Activated CD8-positive, alpha-beta memory T cell treated with anti-CD3 and anti-CD28 coated beads for 1 hour (primary cell): ENCODE measurements at places on chromosomes 1 and 21.

DNA sequence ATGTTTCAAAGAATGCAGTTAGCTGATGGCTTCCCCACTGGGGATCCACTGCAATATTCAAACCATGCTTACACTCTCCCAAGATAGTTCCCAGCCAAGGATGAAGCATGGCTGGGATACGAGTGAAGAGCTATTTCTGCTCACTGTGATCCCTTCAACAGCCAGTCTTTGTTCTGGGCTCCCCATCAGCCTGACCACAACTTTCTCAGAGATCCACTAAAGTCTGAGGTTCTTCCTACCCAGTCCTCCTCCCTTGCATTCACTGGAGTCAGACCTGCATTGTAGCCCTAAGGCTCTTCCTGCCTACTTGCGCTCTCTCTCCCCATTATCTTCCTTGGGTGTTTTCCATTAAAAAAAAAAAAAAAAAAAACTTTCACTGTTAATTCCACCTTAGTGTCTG, 101.4 kb downstream of the TTLL7 start:
- no peak for DNase-seq

DNA sequence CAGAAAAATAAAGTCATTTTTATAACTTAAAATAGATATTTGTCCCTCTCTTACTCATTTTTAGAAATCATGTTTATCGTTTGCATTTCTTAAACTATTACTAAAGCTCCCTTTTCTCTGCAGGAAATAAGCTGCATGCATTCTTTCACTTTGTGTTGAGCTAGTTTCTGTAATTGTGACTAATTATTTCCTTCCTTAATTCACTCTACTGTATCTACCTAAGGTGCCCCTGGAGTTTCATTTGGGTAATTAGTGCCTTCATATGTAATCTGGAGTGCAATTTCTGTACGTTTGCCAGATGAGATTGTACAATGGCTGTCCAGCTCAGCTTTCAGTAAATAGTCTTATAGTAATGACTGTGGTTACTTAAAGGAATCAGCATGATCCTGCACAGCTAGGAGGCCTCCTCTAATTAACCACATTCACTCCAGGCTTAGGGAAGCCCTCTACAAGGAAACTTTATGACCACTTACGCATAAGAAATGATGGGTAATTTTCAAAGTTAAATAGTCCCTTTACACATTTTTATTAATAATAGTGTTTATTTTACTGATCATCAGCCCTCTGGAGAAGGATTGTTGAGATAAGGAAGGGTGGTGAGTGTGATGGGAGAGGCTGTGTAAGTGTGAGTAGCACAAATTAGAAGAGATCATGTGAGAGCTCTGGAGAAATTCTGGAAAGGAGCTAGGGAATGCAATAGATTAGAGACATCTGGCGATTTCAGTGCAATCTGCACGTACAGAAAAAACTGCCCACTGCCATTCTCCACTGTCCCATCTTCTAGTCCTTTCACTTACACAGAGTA, 86.8 kb downstream of the LRRC8C start:
- no peak for DNase-seq

DNA sequence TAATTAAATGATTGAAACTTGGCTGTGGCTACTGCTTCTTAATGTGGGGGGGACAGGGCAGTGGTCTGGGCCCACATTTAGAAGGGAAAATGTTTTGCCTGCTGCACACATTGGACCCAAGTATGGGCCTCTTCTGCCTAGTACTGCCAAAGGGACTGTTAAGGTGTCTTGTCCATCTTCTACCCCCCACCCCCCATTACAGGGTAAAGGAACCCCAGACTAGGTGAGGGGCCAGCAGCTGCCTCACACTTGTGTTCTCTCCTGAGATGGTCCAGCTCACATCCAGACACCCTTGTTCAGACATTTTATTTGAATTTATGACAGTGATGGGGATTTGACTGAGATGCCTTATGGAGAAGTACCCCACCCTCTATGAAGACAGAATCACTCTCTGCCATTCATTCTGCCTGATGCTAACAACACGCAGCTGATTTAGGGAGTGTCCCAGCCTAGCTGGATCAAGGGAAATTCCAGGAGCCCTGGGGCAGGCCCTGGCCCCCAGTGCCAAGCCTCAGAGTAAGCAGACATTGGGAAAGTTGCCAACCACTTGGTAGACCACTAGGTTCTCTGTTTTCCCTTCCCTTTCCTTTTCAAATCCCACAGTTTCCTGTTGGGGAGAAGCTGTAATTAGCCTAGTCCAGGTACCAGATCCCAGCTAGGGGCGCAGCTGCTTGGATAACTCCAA, 42.1 kb downstream of the YARS1 start:
- DNase-seq, result no peak

- DNase-seq, result no peak
Observed at GRCh38 chr1:110707232-110707631, 32.5 kb upstream of the KCNA3 start.

DNA sequence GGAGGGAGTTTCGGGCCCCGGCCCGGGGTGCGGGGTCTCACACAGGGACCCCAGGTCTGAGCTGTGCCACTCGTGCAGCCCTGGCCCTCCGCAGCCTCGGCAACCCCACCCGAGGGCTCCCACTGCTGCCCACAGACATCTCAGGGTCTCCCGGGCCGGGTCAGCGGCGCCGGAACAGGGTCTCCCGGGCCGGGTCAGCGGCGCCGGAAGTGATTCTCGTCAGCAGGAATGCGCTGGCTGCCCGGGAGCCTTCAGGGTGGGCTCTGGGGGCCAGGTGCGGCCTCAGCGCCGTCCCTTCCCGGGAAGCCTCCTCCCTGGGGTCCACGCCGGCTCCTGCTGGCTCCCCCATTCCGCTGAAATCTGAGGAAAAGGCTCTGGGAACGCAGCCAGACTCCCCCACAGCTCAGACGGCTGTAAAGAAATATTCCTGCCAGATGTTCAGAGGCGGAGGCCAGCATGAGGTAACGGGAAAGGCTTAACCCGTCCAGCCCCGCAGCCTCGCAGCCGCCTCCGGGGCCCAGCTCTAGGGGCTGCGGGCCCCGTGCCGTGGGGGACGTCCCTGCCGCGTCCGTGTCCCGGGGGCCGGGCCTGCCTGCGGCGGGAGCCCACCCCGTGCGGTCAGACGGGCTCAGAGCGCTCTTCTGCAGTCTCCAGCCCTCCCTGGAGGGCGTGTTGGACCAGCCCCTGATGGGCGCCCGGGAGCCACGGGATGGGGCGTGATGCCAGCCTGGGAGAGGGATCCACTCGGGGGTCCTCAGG, 8.7 kb upstream of the COL6A1 start:
- no peak for DNase-seq

DNA sequence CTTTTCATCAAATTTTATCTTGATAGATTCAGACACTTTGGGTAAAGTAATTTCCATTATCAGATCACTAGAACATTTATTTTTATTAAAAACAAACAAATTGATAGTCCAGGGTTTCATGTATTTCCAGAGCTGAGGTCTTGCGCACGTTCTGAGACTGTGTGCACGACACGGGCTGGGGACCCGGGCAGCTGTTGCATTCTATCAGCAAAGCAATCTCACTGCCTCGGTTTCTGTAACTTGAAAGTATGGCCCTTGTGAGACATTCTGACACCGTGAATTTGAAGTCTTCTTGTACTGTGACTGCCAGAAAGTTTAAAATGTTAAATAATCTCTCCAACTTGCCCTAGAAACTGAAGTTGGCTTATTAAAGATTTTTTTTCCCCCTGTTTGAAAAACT, 746.9 kb upstream of the ADGRL2 start:
- no peak for DNase-seq

DNA sequence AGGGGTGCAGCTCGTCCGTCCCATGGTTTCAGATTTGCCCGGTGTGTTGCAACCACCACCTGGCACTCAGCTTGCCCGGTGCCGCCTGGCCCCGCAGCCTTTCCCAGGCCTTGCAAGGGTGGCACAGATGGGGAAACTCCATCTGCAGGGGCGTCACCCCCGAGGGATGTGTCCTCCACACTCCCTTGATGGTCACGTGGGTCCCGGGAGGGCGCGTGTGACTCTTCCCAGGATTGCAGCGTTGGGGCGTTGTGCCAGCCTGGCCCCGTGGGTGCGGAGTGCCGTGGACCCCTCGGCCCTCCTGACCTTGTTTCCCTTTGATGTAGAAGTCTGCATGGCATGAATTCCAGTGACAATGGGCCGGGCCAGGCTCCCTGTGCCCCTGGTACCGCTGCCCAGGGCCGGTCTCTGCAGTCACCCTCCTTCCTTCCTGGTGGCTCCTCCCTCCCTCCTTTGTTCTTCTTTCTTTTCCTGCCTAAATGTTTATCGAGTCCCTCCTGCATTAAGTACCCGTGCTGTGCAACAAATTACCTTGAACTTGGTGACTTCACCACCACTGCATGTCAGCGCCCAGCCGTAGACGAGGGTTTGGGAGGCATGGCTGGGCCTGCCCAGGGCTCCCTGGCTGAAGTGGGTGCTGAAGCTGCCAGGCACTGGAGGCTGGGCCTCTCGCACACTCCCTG, 22.9 kb downstream of the RRP1 start:
- DNase-seq, result no peak

- DNase-seq, result no peak
Observed at GRCh38 chr1:247334378-247335133, 2.9 kb upstream of the ZNF496 start.

DNA sequence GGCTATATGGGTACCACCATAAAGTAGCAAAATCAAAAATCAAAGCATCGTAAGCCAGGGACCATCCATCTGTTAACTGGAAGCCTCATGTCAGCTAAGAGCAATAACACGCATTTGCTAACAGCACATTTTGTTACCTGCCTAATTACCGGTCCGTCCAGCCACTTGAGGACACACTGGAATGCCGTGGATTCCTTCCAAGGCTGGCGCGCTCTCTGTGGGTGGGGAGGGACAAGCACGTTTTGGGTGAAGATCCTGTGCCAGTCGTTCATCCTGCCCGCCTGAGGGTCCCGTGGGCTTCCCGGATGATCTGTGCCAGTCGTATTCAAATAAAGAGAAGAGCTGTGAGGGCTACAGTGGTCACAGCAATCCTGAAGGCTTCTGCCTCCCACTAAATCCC, 6.2 kb downstream of the NPHP4 start:
- no peak for DNase-seq

DNA sequence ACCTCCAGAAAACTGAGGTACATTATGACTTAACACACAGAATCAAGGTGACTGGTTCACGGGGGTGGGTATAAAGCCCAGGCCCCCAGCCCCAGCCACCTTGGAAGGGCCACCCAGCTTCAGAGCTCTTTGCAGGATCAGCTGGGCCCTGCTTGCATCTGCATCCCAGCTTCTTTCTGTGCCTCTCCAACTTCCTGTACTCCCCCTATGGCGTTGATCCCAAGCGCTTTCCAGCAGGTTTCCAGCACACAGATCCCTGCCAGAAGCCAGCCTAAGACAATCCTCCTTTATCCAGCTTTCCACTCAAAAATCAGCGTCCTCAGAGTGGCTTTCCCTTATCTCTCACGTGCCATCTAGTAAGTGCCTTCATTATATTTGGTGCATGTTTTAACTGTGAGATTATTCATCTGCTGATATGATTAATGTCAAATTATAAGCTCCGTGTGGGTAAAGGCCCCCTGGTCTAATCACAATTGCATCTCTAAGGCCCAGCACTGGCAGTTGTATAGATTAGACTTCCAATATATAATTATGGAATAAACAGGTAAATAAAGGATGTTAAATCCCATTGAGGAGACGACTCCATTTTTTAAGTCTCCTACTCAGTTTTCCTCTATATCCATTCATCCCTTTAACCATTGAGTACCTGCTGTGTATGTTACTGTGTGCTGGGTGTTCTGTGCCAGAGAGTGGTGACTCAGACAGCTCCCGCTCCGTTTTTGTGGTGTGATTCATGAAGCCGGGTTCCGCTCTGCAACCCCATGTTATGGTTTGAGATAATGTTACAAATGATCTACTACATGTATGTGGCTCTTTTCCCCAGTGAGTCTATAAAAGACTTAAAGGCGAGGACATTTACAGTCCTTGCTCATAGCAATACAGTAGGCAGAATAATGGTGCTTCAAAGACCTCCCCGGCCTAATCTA, 387.6 kb downstream of the PCP4 start:
- DNase-seq, result no peak

DNA sequence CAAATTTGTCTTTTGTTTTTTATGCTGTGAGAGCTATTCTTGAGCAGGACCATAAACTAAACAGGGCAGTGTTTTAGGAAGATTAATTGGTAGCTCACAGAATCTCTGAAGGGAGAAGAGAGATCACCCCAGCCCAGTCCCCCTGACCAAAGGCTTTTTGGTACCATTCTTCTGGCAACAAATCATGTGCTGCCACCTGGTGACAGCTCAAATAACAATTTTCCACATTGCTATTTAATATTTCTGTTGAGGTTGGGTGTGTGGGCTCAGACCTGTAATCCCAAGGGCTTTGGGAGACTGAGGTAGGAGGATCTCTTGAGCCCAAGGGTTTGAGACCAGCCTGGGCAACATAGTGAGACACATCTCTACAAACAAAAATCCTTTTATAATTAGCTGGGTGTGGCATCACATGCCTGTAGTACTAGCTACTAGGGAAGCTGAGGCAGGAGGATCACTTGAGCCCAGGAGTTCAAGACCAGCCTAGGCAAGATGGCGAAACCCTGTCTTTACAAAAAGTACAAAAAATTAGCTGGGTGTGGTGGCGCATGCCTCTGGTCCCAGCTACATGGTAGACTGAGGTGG, 2.2 kb upstream of the TESK2 start:
- peak; percentile 7 for DNase-seq

- DNase-seq, result no peak
Observed at GRCh38 chr1:13783551-13783950, 83.6 kb downstream of the PRDM2 start.

GRCh38 chr21:36990508-36991205, 15.8 kb upstream of the RIPPLY3 start:
- no peak for DNase-seq

- DNase-seq, result no peak
Observed at GRCh38 chr1:222523852-222524251, 24.1 kb downstream of the HHIPL2 start.

DNA sequence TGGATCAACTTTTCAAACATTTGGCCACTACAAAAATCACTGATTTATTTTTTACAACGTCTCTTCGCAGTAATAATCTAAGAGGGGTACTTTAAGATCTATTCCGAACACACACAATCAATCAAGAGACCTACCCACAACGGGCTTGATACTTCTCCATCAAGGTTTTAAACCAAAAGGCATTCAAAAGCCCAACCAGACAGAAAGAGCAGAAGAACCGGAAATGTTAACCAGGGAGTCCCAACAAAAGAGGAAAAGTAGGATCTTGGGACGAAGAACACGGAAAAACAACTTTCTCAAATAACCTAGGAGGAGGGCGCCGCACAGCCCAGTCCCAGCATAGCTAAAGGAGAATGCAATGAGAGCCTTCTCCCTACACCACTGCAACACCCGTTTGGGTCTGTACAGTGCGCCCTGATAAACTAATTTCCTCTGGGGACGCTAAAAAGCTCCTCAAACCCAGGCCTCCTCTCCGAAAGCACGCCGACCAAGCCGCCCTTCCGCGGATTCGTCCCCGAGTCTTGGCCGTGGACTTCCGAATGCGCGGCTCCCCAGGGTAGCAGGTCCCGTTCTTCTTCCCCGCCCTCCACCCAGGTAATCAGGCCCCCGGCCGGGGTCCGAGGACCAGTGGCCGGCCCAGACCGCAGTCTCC, 623 bp downstream of the RPL22 start:
- no peak for DNase-seq

- DNase-seq, result no peak
Observed at GRCh38 chr1:3236955-3237354, 168.0 kb downstream of the PRDM16 start.

- DNase-seq, result no peak
Observed at GRCh38 chr1:208189716-208190115, 54.5 kb downstream of the PLXNA2 start.
